GM13977 (cell line): ENCODE measurements at places on chromosomes 12 and 14.

DNA sequence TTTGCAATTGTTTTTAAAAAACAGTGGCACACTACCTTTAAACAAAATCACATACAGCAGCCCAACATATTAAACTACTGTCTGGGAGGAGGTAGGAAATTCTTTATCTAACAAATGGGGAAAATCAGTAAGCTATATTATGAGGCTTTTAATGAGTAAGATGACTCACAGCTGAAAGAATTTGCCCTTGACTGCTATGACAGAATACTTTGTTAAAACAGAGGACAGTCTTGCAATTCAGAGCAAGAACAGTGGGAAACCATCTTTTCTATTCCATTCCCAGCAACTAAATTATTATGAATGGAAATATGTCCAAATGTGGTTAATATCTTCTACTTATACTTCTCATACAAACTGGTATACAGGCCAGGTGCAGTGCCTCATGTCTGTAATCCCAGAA lies 49.2 kb upstream of the SGPP1 start:
- no peak for DNase-seq

GRCh38 chr12:30969006-30969405 lies 42.5 kb downstream of the TSPAN11 start:
- DNase-seq: no peak

GRCh38 chr14:63174760-63175191 lies 29.5 kb upstream of the RHOJ start:
- DNase-seq: peak; percentile 20

GRCh38 chr12:42641221-42641885 lies 51.8 kb upstream of the PRICKLE1 start:
- DNase-seq: no peak

DNA sequence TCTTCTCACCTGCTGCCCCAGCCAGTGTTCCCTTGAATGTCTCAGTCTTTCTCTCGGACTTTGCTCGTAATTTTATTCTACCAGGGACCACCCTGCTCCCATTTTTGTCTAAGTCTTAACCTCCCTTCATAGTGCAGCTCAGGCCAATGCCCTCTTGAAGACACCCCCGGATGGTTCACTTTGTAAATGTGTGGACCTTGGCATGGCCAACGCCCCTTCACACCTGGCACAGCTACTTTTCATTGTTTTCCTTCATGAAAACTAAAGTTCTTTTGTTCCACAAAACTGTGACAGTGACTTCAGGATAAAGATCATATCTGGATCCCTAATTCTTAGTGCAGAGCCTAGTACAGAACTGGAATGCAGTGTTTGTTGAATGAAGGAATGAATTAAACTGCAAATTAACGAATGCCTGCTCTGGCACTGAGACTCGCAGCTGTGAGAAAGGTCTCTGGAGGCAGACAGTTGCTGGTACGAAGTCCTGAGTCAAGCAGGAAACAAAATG lies 3.5 kb upstream of the RNASE4 start:
- DNase-seq: peak; percentile 65

GRCh38 chr12:38811814-38812356 lies 93.5 kb downstream of the CPNE8 start:
- no peak for DNase-seq

GRCh38 chr12:28540324-28540714 lies 350.1 kb downstream of the CCDC91 start:
- no peak for DNase-seq

DNA sequence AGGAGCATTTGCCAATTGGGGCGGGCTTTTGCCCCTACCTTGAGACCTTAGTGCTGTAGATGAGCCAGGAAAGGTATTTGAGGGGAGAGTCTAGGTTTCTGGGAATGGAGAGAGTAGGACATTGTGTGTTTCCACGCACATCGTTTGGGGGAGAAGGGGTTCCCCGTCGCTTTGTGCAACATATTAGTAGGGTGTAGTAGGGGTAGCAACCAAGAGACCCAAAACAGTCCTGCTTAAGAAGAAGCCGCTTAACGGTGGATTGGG lies 694 bp upstream of the PTGES3 start:
- peak; percentile 61 for DNase-seq

GRCh38 chr12:122852336-122853275 lies 17.3 kb downstream of the HIP1R start:
- no peak for DNase-seq

DNA sequence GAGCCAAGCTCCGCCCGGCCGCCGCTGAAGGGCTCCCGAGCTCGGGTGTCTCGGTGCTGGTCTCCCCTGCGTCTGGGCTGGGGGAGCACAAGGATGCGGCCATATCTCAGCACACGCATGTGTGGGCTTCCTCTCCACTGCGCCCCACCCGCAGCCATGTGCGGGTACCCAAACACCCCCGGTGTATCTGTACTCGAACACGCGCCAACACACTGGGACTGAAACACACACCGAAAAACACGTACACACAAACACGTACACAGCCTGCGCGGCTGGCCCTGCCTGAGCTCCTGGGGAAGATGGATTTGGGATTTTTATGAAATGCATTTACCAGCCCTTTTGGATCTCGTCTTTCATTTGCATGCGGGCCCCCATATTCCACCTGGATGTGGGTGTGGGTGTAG lies 897 bp upstream of the TBX3 start:
- DNase-seq: no peak

- DNase-seq: no peak
Measured at GRCh38 chr14:54947230-54947629, 44.6 kb upstream of the GCH1 start.

- DNase-seq: peak; percentile 89
Measured at GRCh38 chr14:102594514-102595175, 2.2 kb downstream of the RCOR1 start.

DNA sequence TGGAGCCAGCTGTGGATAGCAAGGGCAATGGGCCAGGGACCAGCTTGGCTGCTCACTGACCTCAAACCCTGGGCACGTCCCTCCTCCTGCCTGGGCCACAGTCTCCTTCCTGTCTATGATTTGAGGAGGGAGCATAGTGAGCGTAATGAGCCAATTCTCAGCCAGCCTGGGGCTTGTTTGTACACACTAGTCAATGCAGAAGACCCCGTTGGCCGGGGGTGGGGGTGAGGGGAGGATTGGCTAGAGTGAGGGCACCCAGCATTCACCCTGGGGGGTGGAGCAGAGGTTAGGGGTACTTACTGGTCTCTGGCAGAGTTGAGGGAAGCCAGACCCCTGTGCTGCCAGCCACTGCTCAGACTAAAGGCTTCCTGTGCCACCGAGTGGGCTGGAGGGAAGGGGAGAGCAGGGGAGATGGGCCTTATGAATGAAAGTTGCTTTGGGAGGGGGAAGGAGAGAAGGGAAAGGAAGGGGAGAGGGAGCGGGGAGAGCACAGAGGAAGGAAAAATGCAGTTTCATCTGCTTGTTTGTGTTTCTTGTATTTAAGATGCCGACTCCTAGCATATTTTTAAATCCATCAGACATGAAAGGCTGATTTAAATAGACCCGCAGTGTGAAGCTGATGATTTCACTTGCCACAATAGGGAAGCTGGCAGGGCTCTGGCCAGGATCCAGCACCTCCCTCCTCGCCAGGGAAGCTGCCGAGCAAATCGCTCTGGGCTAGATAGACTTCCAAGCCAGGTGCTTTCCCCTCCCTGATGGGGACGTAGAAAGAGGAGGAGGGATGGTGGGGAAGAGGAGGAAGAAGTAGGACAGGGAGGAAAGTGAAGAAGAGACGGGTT lies 114.0 kb downstream of the PRMT8 start:
- DNase-seq: no peak

DNA sequence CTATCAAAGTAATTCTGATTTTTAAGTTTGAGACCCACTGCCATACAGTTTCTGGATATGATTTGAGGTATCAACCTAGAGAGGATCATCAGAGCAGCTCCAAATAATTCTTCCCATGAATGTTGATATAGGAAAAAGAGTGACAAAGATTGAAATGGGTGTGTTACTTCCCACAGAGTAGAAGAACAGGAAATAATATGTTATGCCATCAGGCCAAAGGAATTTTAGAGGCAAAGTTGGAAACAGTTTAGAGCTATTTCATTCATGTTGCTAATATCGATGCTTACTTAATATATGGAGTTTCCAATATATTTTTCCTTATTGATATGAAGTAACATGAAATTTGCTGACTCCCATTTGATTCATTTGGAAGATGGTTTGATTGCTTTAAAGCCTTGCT lies 8.9 kb upstream of the MSRB3 start:
- DNase-seq: no peak

DNA sequence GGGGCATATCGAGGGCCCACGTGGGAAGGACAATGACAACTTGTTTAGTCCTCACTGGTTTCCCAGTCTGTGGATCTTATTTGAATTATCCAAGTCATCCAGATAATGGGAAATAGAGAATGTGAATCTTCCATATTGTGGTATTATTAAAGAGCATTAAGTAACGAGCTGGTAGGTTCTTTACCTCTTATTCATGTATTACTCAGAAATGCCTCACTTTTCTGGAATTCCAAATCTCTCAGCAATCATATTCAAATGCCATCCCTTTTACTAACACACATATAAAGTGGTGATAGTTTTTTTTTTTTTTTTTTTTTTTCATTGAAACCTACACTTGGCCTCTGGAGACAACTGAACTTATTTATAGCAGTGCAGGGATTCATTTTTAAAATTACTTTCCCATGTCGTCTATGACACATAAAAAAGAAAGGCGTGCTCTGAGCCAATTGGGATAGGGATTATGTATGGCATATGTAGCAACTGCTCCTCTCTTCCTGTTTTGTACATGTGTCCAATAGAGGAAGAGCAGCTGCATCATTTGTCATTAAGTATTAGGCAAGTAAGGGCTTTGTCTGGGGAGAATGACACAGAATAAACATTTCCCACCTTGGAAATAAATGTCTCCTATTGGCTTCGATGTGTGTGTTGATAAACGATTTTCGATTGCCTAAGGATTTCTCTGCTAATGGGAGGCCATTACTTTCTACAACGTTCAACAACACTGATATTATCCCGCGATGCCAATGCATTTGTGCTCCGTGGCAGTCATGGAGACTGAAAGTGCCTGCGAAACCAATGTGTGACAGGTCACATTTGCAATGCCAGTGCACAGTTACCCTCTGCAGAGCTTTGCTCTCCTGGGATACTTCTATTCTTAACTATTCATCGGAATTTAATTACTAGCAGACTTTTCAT lies 78.6 kb upstream of the IFNG-AS1 start:
- no peak for DNase-seq

GRCh38 chr12:123034022-123034541 lies 53.6 kb downstream of the ARL6IP4 start:
- no peak for DNase-seq

DNA sequence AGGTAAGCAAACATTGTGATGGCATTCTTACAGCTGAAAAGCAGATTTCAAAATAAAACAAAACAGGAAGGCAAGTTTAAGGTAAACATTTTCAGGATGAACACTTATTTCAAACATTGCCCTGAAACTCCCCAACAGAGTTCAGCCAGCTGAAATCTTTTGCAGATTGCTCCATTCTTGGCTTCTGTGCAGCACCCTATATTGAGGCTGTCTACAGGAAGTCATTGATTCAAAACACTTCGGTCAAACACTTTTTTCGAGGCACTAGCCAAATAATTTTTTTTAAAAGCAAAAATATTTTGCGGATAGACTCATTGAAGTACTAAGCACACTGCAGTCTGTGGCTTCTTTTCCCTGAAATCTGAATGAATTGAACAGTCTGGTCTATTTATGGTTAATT lies 318.1 kb upstream of the PDE3A start:
- DNase-seq: no peak

DNA sequence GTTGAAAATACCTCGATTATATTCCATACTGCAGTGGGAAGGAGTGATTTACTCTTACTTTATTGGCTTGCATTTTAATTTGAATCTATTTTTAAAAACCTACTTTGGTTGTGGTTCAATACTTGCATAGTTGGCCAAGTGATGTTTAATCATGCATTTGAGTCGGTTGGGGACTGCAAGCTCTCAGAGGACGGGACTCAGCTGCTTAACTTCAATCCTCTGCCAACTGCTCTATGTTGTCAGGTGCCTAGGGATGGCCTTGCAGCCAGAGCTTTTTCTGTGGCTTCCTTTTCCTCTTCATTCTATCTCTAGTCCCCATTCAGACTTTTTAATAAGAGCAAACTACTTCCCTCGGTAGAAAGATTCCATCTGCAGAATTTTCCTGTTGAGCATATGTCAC lies 53.4 kb upstream of the KRR1 start:
- no peak for DNase-seq

GRCh38 chr12:50047693-50048250 lies 9.6 kb upstream of the ASIC1 start:
- no peak for DNase-seq

DNA sequence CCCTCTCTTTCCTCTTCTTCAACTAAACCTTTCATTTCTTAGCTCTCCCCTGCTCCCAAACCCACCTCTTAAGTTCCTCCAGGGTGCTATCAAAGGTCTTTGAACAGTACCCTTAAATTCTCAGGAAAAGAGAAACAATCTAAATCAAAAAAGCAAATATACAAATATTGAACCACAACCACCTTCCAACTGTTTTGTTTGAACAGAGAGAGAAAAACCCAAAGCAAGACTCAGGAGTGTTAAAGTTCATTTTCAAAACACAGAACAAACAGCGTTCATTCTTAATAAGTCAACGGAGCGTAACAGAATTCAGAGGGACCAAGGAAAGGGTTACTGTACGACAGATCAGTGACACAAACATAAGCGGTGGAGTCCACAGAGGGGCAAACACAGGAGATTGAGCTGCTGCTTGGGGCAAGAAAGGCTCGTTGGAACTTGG lies 73.3 kb downstream of the NDUFA12 start:
- no peak for DNase-seq

DNA sequence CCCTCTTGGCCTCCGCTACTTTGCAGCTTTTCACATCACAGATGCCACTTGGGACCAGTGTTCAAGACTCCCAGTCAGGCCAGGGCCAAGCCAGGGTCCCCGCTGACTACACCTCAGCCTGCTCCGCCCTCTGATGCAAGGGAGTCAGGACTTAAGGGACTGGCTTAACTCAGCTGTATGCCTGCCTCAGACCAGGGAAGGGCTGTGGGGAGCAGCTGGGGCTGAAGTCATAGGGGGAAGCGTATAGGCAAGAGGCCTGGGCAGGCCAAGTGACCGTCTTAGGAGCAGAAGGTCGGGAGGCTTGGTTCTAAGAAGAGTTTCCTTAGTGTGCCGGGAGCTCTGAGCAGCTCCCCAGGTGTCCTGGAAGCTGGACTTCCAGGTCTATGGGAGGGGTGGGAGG lies 21.9 kb downstream of the KDM2B start:
- DNase-seq: no peak

- no peak for DNase-seq
Measured at GRCh38 chr14:50658203-50658602, 9.9 kb downstream of the SAV1 start.

GRCh38 chr12:69981881-69982475 lies 157.0 kb downstream of the MYRFL start:
- no peak for DNase-seq
